ENCODE measurements at places on chromosomes 6 and 20.

- DNase-seq = no peak
Observed at GRCh38 chr6:18179770-18180356, 24.6 kb downstream of the KDM1B start.

GRCh38 chr6:13488015-13488895, 855 bp upstream of the GFOD1 start:
- no peak for DNase-seq

DNA sequence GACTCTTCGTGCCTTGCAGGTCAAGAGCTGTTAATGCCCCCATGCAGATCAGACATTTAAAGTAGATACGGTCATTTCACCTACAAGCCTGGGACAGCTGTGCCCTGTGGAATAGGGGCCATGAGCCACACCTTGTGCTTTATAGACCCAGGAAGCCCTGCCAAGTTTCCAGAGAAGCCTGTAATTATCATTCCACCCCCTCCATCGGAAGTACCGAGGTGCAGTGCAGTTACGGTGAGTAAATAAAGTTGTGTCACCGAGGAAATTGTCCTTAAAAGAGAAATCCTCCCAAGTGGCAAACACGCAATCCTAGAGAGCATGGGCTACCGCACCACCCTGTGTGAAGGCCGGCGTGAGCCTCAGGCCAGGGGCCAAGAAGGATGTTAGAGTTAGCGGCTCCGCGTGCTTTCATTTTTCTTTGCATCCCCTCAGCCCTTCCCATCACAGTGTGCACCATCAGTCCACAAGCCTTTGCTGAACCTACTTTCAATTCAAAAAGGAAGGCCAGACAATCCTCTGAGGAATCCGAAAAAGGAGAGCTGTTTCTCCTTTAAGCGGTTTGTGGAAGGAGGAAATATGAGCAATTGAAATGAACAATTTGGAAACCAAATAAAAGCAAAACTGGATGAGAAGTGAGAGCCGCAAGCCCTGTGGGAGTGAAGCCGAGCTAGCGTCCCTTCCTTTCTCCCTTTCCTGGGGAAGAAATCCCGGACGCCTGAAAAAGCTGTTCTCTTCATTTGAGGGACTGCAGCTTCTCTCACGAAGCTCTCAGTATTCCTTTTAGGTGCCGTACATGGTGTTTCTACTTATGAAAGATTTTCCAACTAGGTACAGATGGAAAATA, 183.3 kb upstream of the PDE10A start:
- DNase-seq = no peak

DNA sequence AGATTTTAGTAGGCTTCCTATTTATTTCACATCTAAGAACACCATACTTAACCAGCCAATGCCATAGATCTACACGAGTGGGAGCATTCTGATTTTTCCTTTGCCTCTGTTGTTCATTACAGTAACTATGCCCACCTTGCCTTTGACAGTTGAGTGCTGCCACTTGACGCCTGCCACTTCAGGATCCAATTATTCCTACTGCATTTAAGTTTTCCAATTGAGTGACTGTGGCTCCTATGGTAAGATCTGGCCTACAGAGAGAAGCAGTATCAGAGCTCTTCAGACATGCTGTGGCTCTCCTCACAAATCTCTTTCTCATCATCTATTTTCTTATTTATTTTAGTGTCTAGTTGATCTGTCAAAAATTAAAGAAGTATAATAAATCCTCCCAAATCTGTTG, 403.0 kb upstream of the SPTLC3 start:
- no peak for DNase-seq

DNA sequence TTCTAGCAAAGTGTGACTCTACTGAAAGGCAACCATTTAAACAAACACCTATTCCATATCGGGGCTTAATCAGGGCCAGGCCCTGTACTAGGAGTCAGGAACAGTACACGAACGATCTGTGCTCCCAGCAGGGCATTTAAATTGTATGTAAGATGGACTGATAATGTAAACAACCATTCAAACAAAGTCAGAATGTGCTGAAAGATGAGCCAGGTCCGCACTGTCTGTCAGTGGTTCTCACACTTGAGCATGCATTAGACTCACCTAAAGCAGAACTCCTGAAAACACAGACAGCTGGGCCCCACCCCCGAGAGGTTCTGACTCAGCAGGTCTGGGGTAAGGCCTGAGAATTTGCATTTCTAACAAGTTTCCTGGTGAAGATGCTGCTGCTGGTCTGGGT, 81.6 kb downstream of the PXDC1 start:
- no peak for DNase-seq

DNA sequence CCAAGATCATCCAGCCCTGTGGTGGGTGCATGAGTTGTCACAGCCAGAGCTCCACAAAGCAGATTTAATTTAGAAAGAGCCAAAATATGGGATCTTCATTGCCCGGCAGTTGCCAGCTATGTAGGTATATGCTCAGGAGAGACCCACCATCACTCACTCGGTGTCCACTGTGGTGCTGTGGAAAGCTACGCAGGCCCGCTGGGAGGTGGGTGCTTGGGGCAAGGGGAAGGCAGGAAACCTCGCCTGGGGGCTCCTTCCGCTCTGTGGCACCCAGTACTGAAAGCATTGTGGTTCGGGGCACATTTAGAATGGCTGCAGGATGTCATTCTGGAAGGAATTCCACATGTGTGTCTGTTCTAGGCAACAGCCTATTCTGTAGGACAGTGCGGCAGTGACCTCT, 259.9 kb downstream of the TAF4 start:
- DNase-seq = no peak

DNA sequence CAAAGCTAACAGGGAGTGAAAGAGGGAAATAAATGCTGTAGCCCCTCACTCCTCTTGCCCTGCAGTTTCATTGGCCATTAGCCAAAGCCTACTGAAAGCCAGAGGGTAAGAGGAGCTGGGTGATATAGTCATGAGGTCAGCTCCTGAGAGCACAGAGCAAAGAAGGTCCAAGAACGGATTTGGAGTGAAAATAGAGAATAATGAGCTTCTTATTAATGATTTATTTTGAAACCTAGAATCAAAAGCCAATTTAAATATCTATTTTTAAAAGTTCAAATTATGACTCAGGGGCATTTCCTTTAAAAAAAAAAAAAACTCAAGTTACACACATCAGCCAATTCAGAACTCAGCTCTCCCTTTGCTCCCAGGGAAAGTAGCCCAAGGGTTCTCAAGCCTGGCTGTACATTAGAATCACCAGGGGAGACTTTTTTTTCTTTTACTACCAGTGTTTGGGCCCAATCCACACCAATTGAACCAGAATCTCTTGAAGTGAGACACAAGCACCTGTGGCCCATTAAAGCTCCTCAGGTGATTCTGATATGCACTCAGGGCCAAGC, 79.1 kb downstream of the SNAP25 start:
- no peak for DNase-seq

- no peak for DNase-seq
Observed at GRCh38 chr6:151293688-151294016, 53.9 kb downstream of the AKAP12 start.

DNA sequence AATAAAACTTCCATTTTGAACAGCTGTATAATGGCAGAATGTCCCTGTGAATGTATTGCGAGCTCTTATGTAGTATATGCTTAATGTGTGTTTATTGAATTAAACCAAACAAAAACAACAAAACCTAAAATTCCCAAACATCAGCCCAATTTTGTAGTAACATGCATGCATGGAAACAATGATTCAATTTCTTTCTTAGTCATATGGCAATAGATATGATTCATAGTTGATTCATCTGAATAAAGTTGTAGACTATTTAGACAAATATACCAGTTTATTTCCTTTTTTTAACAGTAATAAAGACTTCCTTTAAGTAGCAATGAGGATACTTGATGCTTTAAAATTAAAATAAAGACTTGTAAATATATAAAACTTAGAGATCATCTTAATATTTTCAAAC, 670.6 kb downstream of the CD109 start:
- no peak for DNase-seq

DNA sequence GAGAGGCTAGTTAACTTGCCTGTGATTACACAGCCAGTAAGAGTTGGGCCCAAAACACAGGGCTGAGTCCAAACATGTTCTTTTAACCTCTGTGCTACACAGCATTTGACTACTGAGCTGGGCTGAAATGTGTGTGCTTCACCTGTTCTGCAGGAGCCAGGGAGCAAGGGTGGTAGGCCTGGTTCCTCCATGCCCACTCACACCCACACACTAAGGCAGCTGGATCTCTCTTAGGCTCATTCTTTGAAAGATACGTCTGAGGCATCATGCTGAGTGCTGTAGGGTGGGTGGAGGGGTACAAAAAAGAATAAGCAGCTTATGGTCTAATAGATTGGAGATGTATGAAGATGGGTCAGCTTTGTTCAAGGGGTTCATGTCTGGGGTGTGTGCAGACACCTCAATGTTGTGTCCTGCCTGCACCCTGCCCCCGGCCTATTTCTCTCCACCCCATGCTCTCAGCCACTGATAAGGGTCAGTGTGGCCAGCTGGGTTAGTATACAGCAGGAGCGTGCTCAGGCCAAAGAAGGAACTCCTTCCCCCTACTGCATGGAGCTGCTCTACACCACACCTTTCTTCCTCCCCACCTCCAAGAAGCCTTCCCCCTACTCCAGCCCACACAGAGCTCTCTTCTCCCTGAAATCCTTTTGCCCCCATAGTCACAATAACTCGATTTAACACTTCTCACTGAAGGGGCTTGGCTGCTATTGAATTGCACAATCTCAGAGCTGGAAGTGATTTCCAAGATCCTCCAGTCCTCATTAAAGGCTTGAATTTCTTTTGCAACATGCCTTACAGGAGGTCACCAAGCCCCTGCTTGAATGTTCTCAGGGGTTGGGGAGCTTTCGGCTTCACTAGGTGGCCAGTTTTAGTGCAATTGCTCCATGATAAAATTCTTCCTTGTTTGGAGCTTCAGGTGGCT, 3.4 kb downstream of the PPP2R5D start:
- no peak for DNase-seq

GRCh38 chr6:30603961-30604360, 13.1 kb downstream of the PPP1R10 start:
- no peak for DNase-seq

DNA sequence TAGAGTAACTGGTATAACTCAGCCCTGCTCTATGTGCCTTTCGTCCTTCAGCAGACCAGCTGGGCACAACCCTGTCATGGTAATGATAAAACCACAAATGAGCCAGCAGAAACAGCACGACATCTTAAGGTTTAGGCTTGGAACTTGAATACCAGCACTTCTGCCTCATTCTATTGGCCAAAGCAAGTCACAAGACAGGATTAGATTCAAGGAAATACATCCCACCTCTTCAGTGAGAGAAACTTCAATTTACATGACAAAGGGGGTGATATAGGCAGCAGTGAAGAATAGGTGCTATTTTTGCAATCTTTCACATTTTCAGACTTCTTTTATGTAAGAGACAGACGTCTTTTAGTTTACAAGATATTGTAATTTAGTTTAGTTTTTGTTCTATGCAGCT, 69.8 kb upstream of the SLC35F1 start:
- no peak for DNase-seq

DNA sequence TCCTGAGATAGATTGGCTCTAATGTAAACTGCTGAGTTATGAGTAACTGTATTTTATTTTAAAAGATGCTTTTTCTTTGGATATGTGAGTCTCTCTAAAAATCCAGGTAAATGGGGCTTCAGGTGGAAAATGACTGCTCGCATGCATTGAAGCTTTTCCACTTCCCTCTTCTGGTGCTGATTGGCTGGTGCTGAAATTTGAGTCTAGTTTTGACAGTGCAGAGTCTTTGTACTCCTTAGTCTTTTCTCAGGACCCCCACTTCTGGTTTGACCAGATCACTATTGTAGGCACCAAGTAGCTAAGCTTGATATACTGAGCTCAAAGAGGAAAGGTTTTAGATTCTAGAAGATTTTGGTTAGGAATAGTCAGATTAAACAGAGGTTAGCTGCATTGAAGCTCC, 60.7 kb upstream of the TULP4 start:
- no peak for DNase-seq

Data from HS-5 (cell line).